Activated CD8-positive, alpha-beta memory T cell treated with anti-CD3 and anti-CD28 coated beads for 1 hour (primary cell): ENCODE measurements at places on chromosomes 5 and 9.

DNA sequence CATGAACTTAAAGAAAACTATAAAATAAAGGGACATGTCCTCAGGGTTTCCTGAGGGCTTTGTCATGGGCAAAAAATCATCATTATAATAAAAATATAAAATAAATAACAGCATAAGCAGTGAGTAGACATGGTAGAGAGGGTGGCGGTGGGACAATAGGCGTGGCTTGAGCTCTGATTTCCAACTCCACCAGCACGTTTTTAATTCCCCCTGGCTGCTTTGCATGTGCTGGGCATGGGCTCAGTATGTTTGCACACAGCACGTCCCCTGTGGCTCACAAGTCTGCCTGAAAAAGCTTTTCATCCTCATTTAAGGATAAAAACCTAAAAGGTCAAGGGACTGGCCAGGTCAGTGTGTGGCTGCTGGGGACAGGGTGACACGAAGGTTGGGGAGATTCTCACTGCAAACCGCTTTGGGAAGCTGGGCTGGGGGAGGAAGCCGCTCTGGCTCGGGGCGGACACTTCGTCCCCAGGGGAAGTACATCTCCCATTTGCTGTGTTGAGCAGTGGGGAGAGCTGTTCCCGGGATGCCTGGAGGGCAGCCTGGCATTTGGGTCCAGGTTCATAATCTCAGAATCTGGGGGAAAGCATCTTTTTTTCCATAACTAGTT, 32.6 kb downstream of the NKX2-5 start:
- DNase-seq = no peak

GRCh38 chr5:58453306-58453705, 6.6 kb downstream of the PLK2 start:
- no peak for DNase-seq

- DNase-seq = no peak
Observed at GRCh38 chr5:55594671-55595070, 59.9 kb upstream of the PLPP1 start.

- no peak for DNase-seq
Observed at GRCh38 chr9:134808447-134808792, 72.2 kb upstream of the FCN2 start.

DNA sequence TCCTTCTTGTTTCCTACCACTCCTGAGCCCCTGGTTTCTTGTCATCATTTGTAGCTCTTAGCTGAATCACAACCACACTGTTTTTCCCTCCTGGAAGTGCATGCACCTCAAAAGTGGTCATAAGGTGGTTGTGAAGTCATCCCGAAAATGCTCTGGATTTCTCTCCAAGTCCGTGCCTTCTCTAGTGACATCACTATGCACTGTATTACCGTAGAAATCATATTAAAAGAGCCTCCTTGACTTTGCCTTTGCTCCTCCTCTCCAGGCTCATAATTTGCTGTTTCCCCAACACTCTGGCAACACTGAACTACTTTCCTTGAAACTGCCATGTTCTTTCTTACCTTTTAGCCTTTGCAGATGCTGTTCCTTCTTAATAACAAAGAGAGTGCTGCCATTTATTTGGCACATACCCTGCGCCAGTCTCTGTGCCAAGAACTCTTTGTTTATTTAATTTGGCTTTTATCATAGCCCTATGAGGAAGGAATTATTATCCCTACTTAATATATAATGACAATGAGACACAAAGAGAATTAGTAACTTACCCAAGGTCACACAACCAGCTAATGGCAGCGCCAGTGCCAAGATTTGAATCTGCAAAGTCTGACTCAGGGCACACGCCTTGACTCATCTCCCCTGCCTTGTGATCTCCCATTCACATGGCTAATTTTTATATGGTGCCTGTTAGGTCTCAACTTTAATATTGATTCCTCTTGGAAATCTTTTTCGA, 115.4 kb downstream of the KIF4B start:
- no peak for DNase-seq

DNA sequence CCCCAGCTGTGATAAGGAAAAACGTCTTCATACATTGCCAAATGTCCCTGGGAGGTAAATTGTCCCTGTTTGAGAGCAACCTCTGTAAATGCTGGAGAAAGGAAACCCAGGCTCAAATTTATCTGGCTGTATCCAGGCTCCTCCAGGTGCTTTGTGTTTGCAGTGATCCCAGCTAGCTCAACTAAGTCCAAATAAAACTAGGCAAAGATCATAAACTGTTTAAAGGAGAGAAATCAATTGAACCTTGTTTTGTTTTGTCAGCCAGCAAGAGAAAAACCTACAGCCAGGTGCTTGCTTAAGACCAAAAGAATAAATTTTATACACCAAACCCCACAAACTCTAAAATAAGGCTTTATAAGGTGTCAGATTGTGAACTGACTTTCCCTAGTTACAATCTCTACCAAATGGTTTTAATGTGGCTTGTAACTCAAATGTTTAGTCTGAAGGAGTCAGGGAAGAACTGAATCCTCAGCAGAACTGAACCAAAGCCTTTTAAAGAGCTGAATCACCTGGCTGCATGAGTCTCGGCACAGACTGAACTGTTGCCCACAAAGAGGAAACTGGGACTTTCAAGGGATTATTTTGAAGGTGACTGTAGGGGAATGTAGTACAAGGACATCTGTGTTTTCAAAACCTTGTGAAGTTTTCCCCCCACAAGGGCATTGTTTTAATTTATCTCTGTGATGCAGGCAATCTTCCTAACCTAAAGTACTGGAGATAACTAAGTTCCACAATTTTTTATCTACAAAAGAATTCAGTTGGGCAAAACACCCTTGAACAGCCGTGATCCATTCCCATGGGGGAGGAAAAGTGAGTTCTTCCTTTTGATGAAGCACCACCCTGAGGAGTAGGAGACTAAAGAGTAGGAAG, 201.7 kb upstream of the TARS1 start:
- no peak for DNase-seq

DNA sequence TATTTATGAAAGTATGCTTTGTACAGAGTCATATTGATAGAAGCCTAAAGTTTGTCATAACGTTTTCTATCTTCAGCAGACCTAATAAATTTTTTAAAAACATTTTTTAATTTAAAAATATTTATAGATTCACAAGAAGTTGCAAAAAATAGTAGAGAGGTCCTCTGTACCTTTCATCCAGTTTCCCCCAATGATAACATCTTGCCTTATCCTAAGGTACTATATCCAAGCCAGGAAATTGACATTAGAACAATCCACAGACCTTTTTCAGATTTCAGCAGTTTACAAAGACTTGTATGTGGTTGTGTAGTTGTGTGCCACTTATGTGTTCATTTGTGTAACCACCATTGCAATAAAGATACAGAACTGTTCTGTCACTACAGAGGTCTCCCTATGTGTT, 88.5 kb downstream of the SLC12A2 start:
- DNase-seq = no peak

DNA sequence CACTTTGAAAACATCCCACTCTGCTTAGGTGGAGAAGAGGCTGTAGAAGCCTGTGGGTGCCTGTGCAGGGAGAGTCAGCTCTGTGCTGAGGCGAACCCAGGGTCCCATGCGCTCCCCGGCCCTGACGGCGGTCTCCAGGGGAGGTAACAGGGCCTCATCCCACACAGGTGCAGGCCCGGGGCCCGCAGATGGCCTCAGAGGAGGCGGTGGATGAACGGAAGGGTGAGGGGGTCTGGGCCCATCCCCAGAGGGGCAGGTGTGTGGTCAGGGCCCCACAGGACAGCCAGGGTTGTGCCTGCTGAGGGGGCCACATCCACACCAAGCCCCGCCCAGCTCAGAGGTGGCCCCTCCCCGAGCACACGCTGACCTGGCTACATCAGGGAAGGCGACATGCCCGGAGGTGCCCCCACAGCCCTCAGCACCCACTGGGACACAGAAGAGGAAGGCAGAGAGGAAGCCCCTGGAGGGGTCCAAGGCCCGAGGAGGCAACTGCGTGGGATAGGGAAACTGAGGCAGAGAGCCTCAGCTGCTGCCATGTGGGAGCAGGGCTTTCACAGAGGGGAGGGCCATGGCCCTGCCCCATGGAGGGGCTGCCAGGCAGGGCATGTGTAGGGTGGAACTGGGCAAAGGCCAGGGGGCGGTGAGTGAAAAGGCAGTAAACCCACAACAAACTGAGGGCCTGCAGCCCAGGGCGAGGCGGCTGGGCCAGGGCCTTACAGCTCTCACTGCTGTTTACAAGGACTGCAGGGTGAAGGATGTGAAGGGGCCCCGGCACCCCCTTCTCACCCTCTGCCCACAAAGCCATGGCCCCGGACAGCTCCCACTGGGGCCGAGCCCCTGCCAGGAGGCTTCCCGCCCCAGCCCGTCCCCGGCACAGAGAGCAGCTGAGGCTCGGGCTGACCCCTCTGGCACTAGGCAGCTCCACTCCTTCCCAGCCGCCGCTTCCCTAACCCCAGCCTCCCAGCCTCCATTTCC, 29.5 kb downstream of the EXD3 start:
- DNase-seq = no peak

DNA sequence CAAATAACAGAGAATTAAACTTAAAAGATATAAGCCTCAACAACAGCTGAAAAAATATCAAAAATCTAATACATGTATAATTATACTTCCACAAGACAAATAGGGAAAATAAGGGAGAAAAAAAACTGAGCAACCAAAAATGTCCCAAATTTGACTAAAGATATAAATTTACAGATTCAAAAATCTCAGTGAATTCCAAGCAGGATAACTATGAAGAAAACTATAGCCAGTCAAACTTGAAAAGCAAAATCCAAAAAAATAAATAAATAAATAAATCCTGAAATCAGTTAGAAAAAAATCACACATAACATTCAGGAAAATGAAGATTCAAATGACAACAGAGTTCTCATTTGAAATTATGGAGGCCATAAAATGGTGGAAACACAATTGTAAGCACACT, 56.7 kb downstream of the AGTPBP1 start:
- DNase-seq = no peak

DNA sequence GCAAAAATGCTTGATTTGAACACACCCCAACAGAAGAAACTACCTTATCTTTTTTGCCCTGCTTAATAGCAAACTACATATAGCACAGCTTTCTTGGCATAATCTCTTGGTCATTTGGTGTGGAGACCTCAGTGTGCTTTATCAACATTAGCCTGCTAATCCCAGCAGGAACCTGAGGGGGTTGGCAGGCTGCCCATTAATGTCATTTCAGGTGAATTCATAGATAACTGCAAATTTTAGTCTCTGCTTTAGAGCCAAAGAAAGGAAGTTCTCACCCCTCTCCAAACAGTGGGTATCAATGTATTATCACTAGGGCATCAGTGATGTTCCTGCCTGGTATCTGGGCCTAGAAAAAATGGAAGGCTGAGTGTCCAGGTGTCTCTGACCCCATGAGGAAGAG, 489.0 kb downstream of the NTRK2 start:
- DNase-seq = no peak

DNA sequence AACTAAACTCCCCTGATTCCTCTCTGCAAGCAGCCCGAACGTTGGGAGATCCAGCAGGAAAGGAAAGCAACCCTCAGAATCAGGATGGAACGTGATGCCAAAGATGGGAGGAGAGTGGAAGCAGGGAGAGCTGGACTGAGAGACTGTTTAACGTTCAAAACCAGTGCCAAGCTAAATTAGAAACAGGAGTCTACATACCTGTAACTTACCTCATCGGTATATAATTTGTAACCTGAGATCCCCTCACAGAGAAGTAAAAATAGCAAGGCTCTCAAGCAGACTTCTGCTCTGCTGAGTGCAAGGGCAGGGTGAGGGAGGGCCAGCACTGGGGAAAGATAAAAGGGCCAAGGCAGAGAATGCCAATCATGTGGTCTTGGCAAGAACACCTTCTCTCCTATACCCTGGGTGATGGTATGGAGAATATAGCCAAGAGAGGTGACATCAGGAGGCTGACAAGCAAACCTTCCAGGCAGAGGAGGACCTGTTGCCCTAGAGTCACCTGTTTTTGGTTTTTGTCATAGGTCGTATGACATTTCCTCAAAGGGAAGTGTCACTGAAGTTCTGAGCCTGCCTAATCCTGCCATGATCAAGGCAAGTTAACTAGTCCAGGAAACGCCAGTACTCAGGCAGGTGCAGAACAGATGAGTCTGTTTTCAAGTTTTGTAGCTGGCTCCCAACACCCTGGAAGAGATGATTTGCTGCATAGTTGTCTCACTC, 472.0 kb downstream of the NFIB start:
- DNase-seq = no peak
